Activated T-cell treated with anti-CD3 and anti-CD28 coated beads, Interleukin-2, amount 50 U/mL, for 72 hours (primary cell): ENCODE measurements at places on chromosomes 11 and 22. TPM values are rescaled to one million over a fixed set of nuclear protein-coding genes. Genes with fewer than 3 reads are reported as not detected.

The IL10RA gene
- 79.6 TPM for total RNA-seq

The ABTB2 gene
- 2.2 TPM for total RNA-seq

The PRG3 gene
- not detected for total RNA-seq

- no peaks in the 10 kb centered on the region for H3K36me3 ChIP-seq
- H3K27me3 ChIP-seq, result peaks cover 6% of the 10 kb centered on the region
- H3K4me3 ChIP-seq, result no peak overlapping the region
- no peak overlapping the region for H3K27ac ChIP-seq
- no peaks in the 10 kb centered on the region for H3K4me1 ChIP-seq
Measured at GRCh38 chr11:113262594-113262993, 51.8 kb upstream of the TTC12 start.

GRCh38 chr11:27395556-27396258, 32.7 kb upstream of the CCDC34 start:
- H3K36me3 ChIP-seq, result no peaks in the 10 kb centered on the region
- H3K4me1 ChIP-seq, result no peaks in the 10 kb centered on the region
- DNase-seq, result no peak
- H3K4me3 ChIP-seq, result no peak overlapping the region

GRCh38 chr11:115333121-115333520, 171.1 kb downstream of the CADM1 start:
- H3K36me3 ChIP-seq, result no peaks in the 10 kb centered on the region
- no peak overlapping the region for H3K4me3 ChIP-seq
- DNase-seq, result no peak
- no peak overlapping the region for H3K27ac ChIP-seq

GRCh38 chr11:122793515-122793914, 44.8 kb upstream of the CRTAM start:
- no peak overlapping the region for H3K27ac ChIP-seq
- no peaks in the 10 kb centered on the region for H3K4me1 ChIP-seq
- H3K4me3 ChIP-seq, result no peak overlapping the region
- no peaks in the 10 kb centered on the region for H3K27me3 ChIP-seq
- H3K36me3 ChIP-seq, result peaks cover 5% of the 10 kb centered on the region
- no peak for DNase-seq

DNA sequence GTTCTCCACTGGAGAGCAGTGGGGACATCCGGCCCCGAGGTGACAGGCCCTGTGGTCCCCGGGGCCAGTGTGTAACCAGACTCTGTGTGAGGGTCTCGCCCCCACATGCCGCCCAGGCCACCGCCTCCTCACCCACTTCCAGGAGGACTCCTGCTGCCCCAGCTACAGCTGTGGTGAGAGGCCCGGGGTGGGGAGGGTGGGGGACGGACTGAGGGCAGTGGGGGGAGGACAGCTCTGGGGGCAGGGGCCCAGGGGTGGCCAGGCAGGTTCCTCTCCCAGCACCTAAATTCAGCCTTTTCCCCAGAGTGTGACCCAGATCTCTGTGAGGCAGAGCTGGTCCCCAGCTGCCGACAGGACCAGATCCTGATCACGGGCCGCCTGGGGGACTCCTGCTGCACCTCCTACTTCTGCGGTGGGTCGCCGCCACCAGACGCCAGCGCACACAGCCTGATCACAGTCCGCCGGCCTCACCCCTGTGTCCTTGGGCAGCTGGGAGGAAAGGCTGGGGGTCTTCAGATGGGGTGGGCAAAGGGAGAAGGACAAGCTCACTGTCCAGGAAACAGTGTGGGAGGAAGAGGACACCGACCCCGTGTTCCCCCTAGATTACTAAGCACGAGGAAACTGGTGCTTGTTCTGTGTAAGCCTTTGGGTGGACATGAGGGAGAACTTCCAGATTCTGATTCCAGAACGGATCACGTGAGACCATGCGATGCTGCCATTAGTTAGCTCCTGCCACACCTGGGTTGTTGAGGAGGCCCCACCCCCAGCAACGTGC, 84.4 kb upstream of the MYOD1 start:
- H3K4me3 ChIP-seq, result no peak overlapping the region
- H3K36me3 ChIP-seq, result no peaks in the 10 kb centered on the region
- peaks cover 5% of the 10 kb centered on the region for H3K27me3 ChIP-seq

- no peak overlapping the region for H3K27ac ChIP-seq
- no peak overlapping the region for H3K4me3 ChIP-seq
- no peaks in the 10 kb centered on the region for H3K27me3 ChIP-seq
- peaks cover 2% of the 10 kb centered on the region for H3K4me1 ChIP-seq
- peaks cover 4% of the 10 kb centered on the region for H3K36me3 ChIP-seq
Measured at GRCh38 chr22:30908051-30908461, 60.5 kb downstream of the MORC2 start.

GRCh38 chr11:7889985-7890384, 41.1 kb downstream of the OR10A6 start:
- no peaks in the 10 kb centered on the region for H3K36me3 ChIP-seq
- H3K27ac ChIP-seq, result no peak overlapping the region
- no peak overlapping the region for H3K4me3 ChIP-seq
- peaks cover 6% of the 10 kb centered on the region for H3K27me3 ChIP-seq

DNA sequence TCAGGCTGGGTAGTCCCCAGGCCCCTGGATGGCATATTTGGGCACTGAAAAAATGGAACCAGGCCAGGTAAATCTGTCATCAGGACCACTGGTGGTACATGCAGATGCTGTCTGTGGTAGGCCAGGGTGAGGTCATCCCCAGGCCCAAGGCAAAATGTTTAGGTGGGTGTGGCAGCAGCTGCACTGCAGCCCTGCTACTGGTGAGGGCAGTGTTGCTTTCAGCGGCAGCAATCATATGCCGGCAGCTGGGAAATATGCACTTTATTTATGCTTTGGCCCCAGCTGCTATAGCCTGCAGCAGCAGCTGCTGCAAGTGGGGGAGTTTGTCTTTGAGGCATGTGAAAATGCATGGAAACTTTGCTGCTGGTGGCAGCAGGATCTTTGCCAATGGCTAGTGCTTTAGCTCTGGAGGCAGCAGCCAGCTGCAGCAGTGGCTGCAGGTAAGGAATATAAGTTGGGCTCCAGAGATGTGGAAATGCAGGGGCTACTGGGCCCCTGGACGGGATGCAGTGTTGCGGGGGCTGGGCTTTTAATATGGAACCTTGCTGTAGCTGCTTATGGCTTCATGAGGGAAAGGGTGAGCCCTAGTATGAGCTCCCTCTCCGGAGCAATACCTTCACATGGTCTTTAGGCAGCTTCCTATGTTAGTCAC, 365.7 kb upstream of the CADM1 start:
- no peak overlapping the region for H3K27ac ChIP-seq
- H3K4me1 ChIP-seq, result no peaks in the 10 kb centered on the region
- no peak overlapping the region for H3K4me3 ChIP-seq
- no peaks in the 10 kb centered on the region for H3K36me3 ChIP-seq

DNA sequence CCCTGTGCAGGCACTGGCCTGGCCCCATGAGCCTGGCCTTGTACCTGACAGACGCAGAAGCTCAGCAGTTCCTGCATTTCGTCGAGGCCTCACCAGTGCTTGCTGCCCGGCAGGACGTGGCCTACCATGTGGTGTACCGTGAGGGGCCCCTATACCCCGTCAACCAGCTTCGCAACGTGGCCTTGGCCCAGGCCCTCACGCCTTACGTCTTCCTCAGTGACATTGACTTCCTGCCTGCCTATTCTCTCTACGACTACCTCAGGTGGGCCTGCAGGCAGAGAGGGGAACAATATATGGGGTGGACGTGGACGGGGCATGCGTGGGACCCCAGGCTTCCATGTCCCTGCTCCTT, 4.9 kb downstream of the LARGE2 start:
- no peak for DNase-seq
- H3K27me3 ChIP-seq, result peaks cover 8% of the 10 kb centered on the region
- peaks cover 20% of the 10 kb centered on the region for H3K4me1 ChIP-seq
- no peak overlapping the region for H3K4me3 ChIP-seq
